ENCODE measurements at places on chromosomes 1 and 21.

- H3K27ac ChIP-seq: no peak overlapping the region
- H3K36me3 ChIP-seq: no peaks in the 10 kb centered on the region
- H3K4me3 ChIP-seq: no peak overlapping the region
Observed at GRCh38 chr1:77430966-77431690, 149.3 kb downstream of the AK5 start.

- no peak for DNase-seq
- peaks cover 21% of the 10 kb centered on the region for H3K4me1 ChIP-seq
- H3K36me3 ChIP-seq: no peaks in the 10 kb centered on the region
Observed at GRCh38 chr1:205353612-205354011, 3.1 kb downstream of the KLHDC8A start.

GRCh38 chr1:193569096-193569982, 382.9 kb upstream of the B3GALT2 start:
- no peaks in the 10 kb centered on the region for H3K36me3 ChIP-seq
- no peak for DNase-seq
- H3K4me3 ChIP-seq: no peak overlapping the region

- peaks cover 5% of the 10 kb centered on the region for H3K4me1 ChIP-seq
- H3K27ac ChIP-seq: no peak overlapping the region
- no peak for DNase-seq
Observed at GRCh38 chr1:222791006-222791710, 23.7 kb upstream of the DISP1 start.

DNA sequence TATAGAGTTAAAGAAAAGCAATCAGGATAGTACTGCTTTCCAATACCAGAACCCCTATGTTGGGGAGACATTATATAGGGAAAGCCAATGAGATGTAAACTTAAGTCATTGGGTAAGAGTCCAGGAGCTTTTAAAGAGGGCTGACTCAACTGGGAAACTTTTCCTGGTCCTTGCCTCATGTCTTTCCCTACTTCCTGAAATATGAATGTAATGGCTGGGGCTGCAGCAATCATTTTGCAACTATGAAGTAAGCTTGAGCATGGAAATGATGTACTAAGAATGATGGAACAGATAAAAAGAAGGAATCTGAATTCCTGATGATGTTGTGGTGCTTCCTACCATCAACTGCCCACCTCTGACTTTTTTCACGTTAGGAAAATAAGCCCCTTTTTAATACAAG, 55.7 kb downstream of the WDR3 start:
- H3K27me3 ChIP-seq: no peaks in the 10 kb centered on the region
- no peaks in the 10 kb centered on the region for H3K36me3 ChIP-seq

DNA sequence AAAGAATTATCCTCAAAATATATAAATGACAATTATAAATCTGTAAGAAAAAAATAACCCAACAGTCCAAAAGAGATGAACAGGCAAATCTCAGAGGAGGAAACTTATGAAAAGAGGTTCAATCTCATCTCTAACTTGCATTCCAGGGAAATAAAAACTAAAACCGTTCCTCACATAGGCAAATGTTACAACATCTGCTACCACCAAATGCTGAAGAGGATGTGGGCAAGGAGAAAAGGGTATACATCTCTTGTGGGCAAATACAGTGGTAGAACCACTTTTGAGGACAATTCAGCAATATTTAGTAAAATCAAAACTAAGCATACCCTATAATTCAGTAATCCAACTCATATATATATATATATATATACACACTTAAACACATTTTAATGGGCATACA, 33.7 kb upstream of the SGIP1 start:
- no peaks in the 10 kb centered on the region for H3K27me3 ChIP-seq
- H3K36me3 ChIP-seq: no peaks in the 10 kb centered on the region
- H3K4me3 ChIP-seq: no peak overlapping the region
- no peaks in the 10 kb centered on the region for H3K4me1 ChIP-seq
- no peak overlapping the region for H3K27ac ChIP-seq
- no peak for DNase-seq

DNA sequence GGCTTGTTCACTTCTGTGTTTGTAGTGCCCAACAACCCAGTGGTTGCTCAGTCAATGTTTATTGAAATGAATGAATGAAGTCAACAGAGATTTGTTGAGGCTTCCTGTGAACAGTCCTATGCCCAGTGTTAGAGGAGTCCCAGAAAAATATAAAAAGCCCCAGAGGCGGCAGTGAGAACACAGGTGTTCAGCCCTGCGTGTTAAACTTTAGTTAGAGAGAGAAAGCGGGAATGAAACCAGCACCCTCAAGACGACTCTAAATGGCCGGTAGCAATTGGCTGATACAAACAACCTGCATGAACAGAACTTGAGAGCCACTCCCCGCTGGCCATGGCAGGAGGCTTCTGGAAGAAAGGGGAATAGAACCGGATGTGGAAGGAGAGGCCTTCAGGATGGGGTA, 22.6 kb downstream of the TMEM51 start:
- peaks cover 94% of the 10 kb centered on the region for H3K4me1 ChIP-seq
- H3K27ac ChIP-seq: peak overlapping the region; percentile 94
- no peak overlapping the region for H3K4me3 ChIP-seq

GRCh38 chr1:198893763-198894444, 255.1 kb downstream of the PTPRC start:
- H3K27ac ChIP-seq: no peak overlapping the region
- no peaks in the 10 kb centered on the region for H3K36me3 ChIP-seq
- H3K4me1 ChIP-seq: no peaks in the 10 kb centered on the region
- H3K27me3 ChIP-seq: no peaks in the 10 kb centered on the region
- H3K4me3 ChIP-seq: no peak overlapping the region

- peaks cover 19% of the 10 kb centered on the region for H3K4me1 ChIP-seq
- no peak for DNase-seq
- H3K4me3 ChIP-seq: no peak overlapping the region
Observed at GRCh38 chr1:5994713-5995621, 2.7 kb upstream of the NPHP4 start.

DNA sequence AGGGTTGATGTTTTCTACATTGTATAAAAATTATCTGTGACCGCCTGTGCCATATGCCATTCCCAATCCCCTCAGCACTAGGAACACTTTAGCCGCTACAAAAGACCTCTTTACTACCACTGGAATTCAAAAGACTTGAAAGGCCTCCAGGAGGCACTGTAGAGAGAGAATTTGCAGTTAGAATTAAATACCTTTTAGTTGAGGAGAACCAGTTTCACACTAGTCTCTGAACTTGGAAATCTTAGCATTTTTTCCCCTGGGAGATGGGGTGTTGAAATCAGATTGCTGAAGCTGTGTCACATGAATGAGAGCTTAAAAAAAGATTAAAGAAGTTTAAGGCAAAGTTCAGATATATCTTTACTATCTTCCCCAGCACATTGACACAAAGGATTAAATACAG, 291.0 kb downstream of the ADGRL2 start:
- DNase-seq: no peak
- no peaks in the 10 kb centered on the region for H3K27me3 ChIP-seq
- no peaks in the 10 kb centered on the region for H3K36me3 ChIP-seq

- no peak overlapping the region for H3K4me3 ChIP-seq
- H3K27ac ChIP-seq: no peak overlapping the region
- H3K4me1 ChIP-seq: no peaks in the 10 kb centered on the region
- no peaks in the 10 kb centered on the region for H3K36me3 ChIP-seq
- peak; percentile 69 for DNase-seq
- H3K27me3 ChIP-seq: no peaks in the 10 kb centered on the region
Observed at GRCh38 chr1:154533952-154534844, 24.3 kb downstream of the UBE2Q1 start.

- no peak overlapping the region for H3K27ac ChIP-seq
- peaks cover 7% of the 10 kb centered on the region for H3K4me1 ChIP-seq
- no peaks in the 10 kb centered on the region for H3K36me3 ChIP-seq
- no peaks in the 10 kb centered on the region for H3K27me3 ChIP-seq
- no peak for DNase-seq
- H3K4me3 ChIP-seq: no peak overlapping the region
Observed at GRCh38 chr1:229985613-229986010, 81.4 kb upstream of the GALNT2 start.

DNA sequence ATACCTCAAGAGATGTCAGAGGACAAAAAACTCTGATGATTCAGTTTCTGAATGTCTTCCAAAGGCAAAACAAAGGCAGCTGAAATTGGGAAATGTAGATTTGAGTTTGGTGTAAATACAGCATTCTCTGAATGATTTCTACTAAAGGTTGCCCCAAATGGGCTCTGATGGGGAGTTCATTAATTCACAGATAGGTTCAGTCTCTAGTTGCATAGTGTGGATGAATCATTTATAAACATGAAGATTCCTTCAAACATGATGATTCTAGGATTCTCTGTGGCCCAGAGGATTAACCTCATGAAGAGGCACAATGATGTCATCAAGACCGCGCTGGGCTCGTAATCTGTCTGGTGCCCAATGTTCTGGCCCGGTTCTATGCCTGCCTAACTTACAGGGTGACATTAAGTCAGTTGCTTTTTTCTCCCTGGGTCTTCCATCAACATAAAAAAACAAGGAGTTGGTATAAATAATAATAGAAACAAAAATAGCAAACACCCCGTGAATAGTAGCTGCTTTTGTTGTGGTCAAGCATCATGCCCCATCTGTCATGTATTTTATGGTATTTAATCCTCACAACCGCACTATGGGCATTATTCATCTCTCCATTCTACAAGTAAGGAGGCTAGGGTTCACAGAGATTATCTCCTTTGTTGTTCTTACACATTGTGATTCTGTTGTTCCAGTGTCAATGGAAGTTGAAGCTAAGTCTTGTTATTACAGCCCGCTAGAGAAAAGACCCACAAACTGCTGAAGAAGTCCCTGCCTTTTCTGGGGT, 509.6 kb upstream of the USP24 start:
- H3K4me3 ChIP-seq: no peak overlapping the region
- H3K36me3 ChIP-seq: no peaks in the 10 kb centered on the region
- H3K27ac ChIP-seq: no peak overlapping the region
- no peaks in the 10 kb centered on the region for H3K27me3 ChIP-seq

GRCh38 chr1:181910905-181911304, 150.6 kb downstream of the ZNF648 start:
- DNase-seq: no peak
- no peak overlapping the region for H3K27ac ChIP-seq
- H3K27me3 ChIP-seq: no peaks in the 10 kb centered on the region
- no peak overlapping the region for H3K4me3 ChIP-seq
- no peaks in the 10 kb centered on the region for H3K4me1 ChIP-seq
- H3K36me3 ChIP-seq: no peaks in the 10 kb centered on the region

DNA sequence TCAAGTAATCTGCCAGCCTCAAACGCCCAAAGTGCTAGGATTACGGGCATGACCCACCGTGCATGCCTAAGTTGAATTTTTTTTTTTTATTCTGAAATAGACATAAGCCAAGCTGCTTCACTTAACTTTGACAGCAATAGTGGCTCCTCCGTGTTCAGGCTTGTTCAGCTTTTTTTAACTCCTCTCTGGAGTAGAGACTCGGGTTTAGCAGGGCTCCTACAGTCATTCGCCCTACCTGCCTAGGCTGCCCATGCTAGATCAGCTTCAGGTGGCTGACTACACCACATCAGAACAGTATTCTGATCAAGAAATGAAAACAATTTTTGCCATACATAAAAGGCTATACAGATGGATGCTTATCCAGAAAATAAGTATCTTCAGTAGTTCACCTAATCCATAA, 14.7 kb downstream of the ARID4B start:
- DNase-seq: no peak
- peaks cover 17% of the 10 kb centered on the region for H3K4me1 ChIP-seq
- H3K4me3 ChIP-seq: no peak overlapping the region
- no peaks in the 10 kb centered on the region for H3K36me3 ChIP-seq

- no peak for DNase-seq
- H3K27me3 ChIP-seq: no peaks in the 10 kb centered on the region
Observed at GRCh38 chr1:103266036-103266435, 157.7 kb upstream of the COL11A1 start.
